ENCODE measurements at places on chromosomes 5 and 9.
A peak's percentile ranks its signal among the peaks of the same experiment; 100 is the strongest.

DNA sequence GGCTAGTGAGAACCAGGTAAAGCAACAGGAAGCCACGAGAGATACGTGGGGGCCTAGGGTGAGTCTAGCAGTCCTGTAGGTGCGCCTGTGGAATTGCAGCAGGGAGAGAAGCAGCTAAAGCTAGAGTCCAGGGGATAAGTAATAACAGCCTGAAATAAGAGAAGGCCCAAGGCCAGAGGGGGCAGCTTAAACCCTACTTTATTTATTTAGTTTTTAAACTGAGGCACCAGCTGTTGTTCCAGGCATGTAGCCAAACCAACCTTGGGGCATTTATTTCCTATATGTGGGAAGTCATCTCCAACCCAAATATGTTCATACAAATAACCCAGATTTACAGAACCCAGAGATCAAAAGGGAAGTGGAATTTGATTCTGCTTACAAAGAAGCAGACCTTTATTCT is 93.5 kb downstream of the GLDC start:
- DNase-seq: peak; percentile 18

DNA sequence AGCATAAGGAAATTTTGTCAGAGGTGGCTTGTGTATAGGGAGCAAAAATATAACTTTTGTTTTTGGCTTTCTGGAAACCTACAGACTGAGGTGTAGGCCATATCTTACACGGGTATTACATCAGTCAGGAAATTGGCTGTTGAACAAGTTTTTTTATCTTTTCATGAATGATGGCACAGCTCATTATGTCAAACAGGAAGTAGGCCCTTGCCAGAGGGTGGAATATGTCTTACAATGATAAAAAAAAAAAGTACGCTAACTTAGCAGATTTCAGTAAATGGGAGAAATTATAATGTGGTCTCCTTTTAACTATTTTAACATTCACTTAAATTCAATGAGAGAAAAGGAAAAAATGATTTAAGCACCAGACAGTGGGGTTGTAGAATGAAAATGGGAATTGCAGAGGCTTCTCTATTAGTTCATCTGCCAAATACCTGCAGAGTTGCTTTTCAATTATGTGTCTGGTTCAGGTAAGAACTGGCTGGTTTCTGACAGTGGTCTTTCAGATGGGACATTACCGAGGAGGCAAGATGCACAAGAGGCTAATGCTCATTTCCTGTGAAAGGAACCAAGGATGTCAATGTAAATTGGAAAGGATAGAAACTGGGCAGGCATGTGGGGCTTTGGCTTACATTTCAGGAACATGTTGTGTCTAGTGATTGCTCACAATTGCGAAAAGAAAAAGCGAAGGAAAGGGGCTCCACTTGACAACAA is 169.9 kb downstream of the NNT start:
- peak; percentile 11 for DNase-seq

- peak; percentile 68 for DNase-seq
These were observed 17.1 kb downstream of the SCAI start for GRCh38 chr9:125126019-125126746.

DNA sequence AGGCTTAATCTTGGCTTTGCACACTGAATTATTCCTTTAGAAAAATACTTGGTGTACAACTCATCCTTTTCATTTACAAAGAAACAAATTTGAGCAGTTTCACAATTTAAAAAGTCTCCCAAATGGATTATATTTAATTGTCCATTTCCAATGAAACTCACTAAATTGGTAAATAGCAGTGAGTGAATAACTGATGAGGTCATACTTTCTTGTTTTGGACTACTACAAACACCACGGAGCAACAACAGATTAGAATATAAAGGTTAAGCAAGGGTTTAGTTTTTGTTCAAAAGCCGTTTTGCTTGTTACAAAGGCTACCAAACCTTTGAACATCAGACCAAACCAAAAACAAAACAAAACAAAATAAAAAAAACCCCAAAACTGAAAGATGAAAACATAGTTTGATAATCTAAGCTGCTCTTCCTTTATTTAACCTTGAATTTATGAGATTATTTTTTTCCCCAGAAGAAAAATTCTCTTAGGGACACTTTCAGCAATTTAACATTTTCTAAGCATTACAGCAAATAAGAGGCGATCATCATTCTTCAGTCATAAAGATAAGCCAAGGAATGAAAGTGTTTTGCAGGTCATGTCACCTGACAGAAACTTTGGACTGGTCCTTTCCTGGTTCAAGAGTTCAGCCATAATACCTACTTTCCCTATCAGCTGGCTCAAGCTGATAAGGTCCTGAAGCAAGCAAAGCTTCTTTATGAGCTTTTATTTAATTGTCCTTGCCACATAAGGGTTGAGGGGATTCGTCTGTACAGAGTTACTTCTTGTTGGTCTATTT is 99.7 kb upstream of the CDKN2B start:
- DNase-seq: no peak

DNA sequence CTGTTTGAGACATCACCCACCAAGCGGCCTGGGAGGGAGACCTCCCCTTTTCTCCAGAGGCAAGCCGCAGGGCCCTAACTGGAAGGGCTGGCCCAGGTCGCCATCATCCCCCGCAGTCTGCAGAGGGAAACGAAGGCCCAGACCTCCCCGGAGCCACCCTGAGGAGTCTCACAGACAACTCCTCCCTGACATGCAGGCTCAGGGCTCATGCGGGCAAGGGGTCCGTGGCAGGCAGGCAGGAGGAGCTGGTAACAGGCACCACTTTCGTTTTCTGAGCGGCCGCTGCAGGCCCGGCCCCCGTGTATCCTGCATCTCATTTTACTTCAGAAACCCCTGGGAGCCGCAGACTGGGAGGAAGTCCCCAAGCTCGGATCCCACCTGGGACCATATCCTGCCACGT is 192.0 kb upstream of the PPP1R26 start:
- no peak for DNase-seq

DNA sequence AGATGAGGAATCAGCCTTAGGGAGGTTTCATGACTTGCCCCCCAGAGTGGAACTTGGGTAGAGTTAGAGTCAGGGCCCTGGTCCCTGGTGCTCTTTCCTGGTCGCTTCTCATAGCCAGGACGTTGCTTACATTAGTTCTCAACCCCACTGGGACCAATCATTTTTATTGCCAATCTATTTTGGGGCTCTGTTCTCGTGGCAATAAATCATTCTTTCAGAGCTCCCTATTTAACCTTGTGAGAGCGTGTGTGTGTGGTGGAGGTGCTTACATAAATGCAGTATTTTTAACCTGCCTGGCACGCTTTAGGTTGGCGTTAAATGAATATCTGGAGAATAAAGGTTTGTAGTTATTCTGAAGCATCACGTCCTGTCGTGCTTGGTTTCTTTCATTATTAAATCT is 4.1 kb downstream of the TRIO start:
- DNase-seq: no peak

- DNase-seq: no peak
These were observed 6.9 kb downstream of the GMCL2 start for GRCh38 chr5:178180141-178180863.

GRCh38 chr9:85741095-85741874 is 469 bp downstream of the AGTPBP1 start:
- peak; percentile 89 for DNase-seq

DNA sequence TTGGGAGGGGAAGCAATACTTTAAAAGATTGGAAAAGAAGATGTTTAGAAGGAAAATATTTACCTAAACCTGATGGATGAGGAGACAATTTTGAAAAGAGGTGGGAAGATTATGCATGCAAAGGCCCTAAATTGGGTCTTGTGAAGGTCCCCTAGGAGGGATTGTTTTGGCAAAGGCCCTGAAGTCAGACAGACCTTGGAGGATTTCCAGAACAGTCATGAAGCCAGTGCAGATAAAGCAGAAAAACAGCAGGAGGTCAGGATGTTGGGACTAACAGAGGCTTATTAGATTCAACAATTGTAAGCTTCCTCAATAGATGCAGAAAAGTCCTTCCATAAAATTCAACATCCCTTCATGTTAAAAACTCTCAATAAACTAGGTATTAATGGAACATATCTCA is 361.0 kb upstream of the CDH6 start:
- DNase-seq: no peak

DNA sequence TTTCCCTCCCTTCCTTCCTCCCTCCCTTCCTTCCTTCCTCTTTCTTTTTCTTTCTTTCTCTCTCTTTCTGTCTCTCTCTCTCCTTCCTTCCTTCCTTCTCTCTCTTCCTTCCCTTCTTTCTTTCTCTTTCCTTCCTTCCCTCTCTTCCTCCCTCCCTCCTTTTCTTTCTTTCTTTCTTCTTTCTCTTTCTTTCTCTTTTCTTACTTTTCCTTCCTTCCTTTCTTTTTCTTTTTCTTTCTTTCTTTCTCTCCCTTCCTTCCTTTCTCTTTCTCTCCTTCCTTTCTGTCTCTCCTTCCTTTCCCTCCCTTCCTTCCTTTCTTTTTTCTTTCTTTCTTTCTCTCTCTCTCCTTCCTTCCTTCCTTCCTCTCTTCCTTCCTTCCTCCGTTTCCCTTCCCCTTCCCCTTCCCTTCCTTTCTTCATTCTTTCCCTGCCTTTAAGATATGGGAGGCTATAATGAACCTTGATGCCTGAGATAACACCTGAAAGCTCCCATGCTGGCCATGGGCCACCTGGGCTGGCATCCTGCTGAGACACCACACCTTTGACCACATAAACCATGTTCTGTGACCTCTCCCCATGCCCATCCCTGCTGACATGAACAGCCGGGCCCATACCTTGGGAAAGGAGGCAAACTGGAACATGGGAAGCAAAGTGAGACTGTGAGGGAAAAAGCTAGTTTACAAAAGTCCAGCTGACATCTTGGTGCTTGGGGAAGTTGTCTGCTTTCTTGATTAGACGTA is 197.8 kb upstream of the ZNF618 start:
- no peak for DNase-seq

GRCh38 chr9:136603901-136604814 is 58.3 kb upstream of the NOTCH1 start:
- no peak for DNase-seq

Measured in eye (tissue), 1 donor.